T-helper 1 cell (primary cell): ENCODE measurements at places on chromosomes 7 and 10.

DNA sequence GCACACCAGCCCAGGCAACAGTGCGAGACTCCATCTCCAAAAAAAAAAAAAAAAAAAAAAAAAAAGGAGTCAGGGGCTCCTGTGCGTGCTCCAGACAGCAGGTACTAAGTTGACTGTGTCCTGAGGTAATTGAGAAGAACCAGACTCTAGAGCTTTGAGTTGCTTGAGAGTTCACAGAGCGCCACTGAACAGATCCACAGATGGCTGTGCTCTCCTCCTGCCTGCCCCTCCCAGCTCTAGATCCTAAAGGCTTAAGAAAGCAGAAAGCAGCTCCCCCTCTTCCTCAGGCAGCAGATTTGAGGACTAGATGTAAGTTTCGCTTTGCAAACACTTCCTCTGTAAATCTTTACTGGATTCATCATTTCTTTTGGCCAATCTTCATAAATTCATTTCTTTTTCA, 38.7 kb downstream of the SHH start:
- DNase-seq: no peak

GRCh38 chr7:29228289-29229011, 33.9 kb downstream of the CHN2 start:
- no peak for DNase-seq

DNA sequence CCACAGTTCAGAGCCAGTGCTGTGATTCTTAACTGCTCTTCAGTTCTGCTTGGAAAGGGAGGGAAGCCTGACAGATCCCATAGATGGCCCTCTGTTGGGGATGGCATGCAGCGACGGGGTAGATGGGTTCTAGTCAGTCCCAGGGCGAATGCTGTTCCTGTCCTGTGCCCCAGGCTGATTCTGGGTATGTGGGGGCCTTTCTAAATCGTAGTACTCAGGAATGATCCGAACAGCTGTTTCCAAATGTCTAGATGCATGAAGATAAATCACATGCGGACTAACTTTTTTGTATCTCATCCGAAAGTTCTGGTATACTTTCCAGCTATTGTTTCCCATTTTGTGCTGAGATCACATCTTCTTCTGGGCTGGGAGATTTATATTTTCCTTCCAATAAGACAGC, 186.0 kb upstream of the MKI67 start:
- DNase-seq: no peak

GRCh38 chr10:102605712-102606111, 38.6 kb upstream of the TRIM8 start:
- no peak for DNase-seq

- DNase-seq: no peak
These were observed 54.4 kb downstream of the MTPAP start for GRCh38 chr10:30294476-30295240.

DNA sequence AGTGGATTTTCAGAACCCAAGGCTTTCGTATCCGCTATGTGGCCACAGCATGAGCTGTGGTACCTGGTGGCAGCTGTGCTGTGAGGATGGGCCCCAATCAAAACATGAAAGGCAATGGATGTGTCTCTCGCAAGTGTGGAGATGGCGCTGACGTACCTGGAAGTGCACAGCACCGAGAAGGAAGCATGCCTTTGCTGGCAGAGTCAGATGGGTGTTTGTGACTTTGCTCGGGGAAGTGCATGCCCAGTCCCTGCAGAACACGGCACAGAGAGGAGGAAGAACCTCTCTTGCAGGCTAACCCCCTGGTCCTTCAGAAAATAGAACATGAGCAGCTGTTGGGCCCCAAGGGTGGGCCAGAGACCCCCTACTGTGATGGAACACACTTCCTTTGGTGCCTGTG, 654.1 kb upstream of the ZWINT start:
- DNase-seq: no peak
